ENCODE measurements at places on chromosomes 16 and 17.
A peak's percentile ranks its signal among the peaks of the same experiment; 100 is the strongest.

- no peak for DNase-seq
Measured at GRCh38 chr17:40427002-40427491, 9.4 kb upstream of the TOP2A start.

GRCh38 chr17:63452046-63452961 lies 6.2 kb upstream of the CYB561 start:
- no peak for DNase-seq

DNA sequence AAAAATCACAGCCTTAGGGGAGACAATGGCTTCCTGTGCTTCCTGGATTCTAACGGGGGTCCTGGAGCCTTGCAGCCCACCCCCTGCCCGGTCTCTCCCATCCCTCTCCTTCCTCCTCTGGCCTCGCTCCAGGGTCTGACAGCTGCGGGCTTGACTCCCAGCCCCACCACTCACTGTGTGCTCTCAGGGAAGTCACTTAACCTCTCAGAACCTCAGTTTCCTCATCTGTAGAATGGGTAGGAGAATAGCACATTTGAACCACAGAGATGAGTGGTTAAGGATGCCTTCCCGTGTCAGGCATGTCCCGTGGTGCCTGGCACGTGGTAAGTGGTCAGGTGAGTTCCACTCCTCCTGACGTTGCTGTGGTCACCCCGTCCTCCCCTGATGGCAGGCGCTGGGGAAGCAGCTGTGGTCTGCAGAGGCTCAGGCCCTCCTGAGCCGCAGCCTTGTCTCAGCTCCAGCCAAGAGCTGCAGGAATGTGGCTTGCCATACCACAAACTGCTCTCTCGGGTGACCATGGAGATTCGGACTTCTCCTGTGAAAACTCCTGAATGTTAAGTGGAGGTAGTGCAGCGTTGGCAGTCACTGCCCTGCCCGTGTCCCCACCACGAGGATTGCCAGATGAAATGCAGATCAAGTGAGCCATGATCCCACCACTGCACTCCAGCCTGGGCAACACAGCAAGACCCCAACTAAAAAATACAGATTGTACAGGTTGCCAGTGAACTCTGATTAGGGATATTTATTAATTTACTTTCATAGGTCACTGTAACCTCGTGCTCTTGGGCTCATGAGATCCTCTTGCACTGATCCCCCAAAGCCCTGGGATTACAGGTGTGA lies 85.7 kb downstream of the NT5M start:
- no peak for DNase-seq

DNA sequence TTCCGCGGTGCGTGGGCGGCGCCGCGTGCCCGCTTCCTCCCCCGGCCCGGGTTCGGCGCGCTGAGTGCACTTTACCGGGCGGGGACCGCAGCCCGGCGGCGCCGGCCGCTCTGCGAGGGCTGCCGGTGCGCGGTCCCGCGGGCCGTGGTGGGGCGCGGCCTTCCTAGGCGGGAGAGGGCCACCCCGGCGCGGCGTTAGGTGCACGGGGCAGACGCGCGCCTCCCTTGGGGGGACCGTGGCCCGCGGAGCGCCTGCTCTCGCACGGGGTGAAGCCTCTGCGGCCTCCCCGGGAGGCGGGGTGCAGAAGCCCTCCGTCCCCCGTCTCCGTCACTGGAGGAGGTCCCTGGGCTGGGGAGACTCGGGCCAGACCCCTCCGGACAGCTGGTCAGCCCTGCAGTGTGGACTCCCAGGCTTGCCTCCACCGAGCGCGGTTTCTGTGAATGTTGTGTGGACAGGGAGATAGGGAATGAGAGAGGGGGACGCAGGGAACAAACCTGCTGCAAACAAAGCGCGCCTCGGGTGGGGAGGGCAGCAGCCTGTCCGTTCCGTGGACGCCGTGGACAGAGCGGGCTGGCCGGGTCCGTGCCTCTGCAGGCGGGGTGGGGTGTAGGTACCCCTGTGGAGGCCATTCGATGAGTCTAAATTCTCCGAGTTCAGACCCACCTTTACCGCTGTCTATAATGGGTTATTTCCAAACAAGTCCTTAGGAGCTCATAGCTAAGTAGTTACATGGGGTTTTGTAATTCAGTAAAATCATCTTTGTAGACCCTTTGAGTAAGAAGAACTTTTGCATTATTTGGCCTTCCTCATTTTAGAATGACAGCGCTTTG lies 721 bp downstream of the TBCD start:
- DNase-seq = peak; percentile 68

DNA sequence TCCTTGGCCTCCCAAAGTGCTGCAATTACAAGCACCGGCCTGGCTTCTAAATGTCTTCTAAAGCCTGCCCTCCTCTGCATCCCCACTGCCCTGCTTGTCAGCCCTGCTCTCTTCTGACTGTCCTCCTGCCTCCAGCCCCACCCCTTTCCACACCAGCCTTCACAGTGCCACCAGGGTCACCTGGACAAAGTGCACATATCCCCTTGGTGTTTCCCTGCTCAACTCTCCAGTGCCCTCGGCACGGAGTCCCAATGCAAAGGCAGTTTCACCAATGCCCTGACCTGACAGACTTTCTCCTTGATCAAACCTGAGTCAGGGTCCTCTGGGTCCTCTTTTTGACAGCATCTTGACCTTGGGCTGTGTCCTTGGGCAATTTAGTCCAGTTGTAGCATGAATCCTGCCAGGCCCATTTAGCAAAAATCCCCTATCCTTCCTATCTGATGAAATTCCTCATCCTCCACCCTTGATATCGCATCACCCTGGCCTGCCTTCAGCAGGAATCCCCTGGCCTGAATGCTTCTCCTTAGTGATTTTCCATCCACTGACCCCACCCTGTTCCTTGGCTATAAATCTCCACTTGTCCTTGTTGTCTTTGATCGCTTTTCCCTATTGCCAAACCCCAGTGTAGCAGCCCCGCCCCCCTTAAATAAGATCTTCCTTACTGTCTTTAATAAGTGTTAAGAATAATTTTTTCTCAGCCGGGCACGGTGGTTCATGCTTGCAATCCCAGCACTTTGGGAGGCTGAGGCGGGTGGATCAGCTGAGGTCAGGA lies 42.7 kb upstream of the ETV4 start:
- DNase-seq = no peak

- DNase-seq = peak; percentile 29
Measured at GRCh38 chr16:75287708-75288107, 36.3 kb upstream of the BCAR1 start.

GRCh38 chr17:80307994-80308691 lies 47.5 kb downstream of the RNF213 start:
- DNase-seq = no peak

DNA sequence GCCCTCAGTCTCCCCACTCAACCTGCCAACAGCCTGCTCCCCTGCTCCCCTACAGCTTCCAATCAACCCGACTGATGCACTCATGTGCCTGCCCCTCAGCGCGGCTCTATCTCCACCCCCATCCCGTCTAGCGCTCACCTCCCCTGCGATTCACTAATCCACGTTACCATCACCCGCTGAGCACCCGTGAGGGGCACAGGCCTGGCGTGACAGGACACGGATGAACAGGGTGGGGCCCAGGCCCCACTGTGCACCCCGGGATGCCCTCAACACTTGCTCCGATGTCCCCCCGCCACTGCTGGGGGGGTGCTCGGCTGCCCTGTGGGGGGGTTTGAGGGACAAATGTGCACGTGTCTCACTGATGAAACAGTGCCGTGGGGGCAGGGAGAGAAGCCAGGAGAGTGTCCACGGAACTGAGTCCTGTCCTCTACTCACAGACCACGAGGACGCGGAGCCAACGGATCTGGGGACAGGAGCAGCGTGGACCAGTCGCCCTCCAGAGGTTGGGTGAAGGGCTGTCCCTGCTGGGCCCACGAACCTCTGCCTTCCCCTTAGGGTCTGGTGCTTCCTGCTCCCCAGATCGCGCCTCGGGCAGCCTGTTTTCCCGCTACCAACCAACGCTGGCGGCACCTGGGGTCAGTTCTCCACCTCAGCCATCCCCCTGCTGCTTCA lies 66.7 kb downstream of the RPH3AL start:
- no peak for DNase-seq

DNA sequence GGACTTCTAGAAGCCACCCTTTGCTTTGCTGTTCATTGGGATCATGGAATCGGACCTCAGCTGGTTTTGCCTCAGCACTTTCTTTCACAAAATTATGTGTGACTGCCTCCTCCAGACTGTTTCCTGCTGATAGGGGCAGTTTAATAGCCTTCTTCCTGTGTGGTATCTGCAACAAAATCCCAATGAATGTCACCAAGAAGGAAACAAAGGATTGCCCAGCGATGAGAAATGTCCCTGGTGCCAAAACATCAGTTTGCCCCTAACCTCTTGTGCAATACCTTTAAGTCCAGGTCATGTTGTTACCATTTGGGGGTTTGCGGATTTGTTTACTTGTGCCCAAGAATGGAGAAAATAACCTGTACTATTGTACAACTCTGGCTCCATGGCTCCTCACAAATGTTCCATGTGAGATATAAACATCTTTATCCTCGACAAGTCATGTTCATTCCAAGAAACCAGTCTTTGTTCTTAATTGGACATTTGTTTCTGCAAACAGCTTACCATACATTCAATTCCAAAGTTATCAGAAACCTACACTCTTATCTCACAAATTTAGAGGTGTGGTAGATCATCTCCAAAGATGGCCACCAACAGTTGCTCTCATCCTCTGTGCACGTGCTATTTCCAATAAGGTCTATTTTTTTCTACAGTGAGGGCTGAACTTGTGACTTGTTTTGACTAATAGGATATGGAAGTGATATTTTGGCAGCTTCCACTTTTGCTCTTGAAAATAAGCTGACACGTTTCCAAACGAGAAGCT lies 14.8 kb downstream of the TAC4 start:
- DNase-seq = no peak

DNA sequence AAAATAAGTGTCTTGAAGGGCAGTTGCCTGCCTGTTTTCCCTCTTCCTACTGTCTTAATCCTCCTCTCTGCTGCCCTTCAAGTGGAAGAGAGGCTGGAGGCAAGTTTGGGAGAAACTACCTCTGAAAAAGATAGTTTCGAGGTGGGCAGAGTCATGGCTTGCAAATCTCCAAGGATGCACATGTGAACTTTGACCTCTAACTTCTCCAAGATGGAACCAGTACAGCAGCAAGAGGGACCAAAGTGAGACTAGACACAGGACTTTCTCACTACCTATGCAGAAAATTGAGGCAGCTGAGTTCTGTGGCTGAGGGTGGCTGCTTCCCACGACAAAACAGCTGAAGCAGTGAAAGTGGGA lies 887 bp upstream of the KCNH4 start:
- no peak for DNase-seq

- DNase-seq = no peak
Measured at GRCh38 chr17:71304498-71305158, 816.2 kb upstream of the SOX9 start.

- no peak for DNase-seq
Measured at GRCh38 chr17:51537996-51538550, 277.7 kb downstream of the UTP18 start.

DNA sequence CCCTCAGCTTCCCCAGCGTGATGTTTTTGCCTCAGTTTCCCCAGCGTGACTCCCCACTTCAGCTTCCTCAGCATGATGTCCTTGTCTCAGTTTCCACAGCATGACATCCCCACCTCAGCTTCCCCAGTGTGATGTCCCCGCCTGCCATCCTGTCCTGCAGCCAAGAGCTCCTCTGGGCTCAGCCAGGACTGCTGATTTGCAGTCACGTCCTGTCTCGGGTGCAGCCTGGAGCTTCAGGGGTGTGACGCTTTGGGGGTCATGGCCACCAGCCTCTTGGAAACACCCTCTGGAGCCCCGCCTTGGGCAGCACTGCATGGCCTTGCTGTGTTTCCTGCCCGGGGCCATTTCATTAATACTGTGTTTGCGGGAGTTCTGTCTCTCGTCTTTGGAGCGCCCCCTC lies 16.5 kb upstream of the NUDT16L1 start:
- DNase-seq = no peak

- no peak for DNase-seq
Measured at GRCh38 chr16:57680842-57681375, 12.8 kb downstream of the ADGRG3 start.

DNA sequence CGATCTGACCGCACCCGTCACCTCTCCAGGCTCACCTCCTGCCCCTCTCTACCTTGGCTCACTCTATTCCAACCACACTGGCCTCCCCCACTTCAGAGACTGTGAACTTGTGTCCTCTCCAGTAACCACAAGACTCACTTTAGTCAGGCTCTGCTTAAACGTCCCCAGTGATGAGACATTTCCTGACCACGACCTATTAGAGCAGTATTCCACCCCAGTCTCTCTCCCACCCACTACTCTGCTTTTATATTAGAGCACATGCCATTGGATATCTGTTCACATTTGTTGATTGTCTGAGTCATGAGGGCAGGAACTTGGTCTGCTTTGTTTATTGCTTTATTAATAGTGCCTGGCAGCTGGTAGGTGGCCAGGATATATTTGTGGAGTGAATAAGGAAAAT lies 20.1 kb downstream of the COX11 start:
- DNase-seq = no peak
